Calu3 (cell line): ENCODE measurements at places on chromosomes 6 and 20.

GRCh38 chr20:60306105-60306504 is 347.9 kb downstream of the CDH26 start:
- DNase-seq = no peak

DNA sequence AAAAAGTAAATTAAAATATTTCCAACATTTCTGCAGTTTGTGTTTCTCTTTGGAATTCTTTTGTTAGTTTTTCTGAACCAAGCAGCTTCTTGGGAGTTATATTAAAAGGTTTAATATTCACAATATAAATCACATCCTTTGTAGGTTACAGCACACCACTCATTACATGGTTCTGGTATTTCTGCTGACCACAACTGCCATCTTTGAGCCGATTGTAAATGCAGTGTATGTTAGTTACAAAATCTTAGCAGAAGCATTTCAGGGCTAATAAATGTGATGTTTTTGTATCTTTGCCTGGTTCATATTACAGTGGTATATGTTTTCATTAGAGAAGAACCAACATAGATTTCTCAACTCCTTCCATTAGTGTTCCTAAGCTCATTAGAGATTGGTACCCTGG is 19.1 kb upstream of the TSHZ2 start:
- no peak for DNase-seq

DNA sequence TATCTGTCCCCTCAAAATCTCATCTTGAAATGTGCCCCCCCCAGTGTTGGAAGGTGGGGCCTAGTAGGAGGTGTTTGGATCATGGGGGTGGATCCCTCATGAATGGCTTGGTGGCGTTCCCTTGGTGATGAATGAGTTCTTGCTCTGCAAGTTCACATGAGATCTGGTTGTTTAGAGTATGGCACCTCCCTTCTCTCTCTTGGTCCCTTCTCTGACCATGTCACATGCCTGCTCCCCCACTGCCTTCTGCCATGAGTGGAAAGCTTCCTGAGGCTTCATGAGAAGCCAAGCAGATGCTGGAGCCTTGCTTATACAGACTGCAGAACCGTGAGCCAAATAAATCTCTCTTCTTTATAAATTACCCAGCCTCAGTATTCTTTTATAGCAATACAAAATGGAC is 70.9 kb downstream of the MAN1A1 start:
- DNase-seq = no peak

GRCh38 chr20:64006902-64007301 is 26.0 kb downstream of the PRPF6 start:
- DNase-seq = no peak

GRCh38 chr6:120274547-120274946 is 925.0 kb upstream of the MAN1A1 start:
- no peak for DNase-seq

DNA sequence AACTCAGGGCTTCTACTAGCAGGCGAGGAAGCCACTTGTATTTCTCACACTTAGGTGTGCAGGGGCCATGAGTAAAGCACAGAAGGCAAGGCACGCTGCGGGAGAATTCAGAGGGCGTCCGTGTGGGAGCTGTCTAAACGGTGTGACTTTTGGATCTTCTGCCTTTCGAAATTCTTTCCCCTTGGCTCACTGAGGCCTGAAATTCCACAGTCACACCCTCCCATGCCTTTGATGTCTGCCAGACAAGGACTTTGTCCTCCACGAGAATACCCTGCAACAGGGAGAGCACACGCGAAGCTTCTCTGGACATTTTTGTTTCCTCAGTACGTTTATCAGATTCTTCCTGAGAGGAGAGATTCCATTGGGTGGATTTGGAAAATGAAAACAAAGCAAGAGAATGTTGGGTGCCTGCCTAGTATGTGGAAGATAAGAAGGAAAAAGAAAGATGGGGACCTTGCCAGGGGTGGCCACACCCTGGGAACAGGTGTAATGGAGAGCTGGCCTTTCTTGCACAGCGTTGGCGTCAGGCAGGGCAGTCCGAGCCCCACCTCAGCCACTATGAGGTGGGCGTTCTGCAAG is 235.7 kb downstream of the MYLK4 start:
- DNase-seq = peak; percentile 16
